Daoy (cell line): ENCODE measurements at places on chromosomes 4 and X. TPM values are rescaled to one million over a fixed set of nuclear protein-coding genes. Genes with fewer than 3 reads are reported as not detected.

The FRAS1 gene
- total RNA-seq = 0.48 and 1.9 TPM in 2 replicates

The TRIM61 gene
- total RNA-seq = not detected in 2 replicates

The PRICKLE3 gene
- total RNA-seq = 5.6 and 12.4 TPM in 2 replicates

The CYSLTR1 gene
- not detected in 2 replicates for total RNA-seq

The DOK7 gene
- 0.11 and 2.0 TPM in 2 replicates for total RNA-seq

The NUDT11 gene
- 35.6 and 40.5 TPM in 2 replicates for total RNA-seq

The TRMT2B gene
- 9.0 and 19.9 TPM in 2 replicates for total RNA-seq

The MFAP3L gene
- total RNA-seq = 1.5 and 2.7 TPM in 2 replicates

The PRPS1 gene
- total RNA-seq = 79.3 and 83.1 TPM in 2 replicates

The NEK1 gene
- total RNA-seq = 3.8 and 4.7 TPM in 2 replicates

The IL2 gene
- not detected in 2 replicates for total RNA-seq

The CEP44 gene
- 13.0 and 32.3 TPM in 2 replicates for total RNA-seq

The TACR3 gene
- not detected in 2 replicates for total RNA-seq

The SAGE1 gene
- total RNA-seq = not detected in 2 replicates

The HSD17B13 gene
- not detected in 2 replicates for total RNA-seq

The DUSP21 gene
- total RNA-seq = not detected in 2 replicates

The PASD1 gene
- total RNA-seq = 0.17 and 1.5 TPM in 2 replicates

The CACNA1F gene
- not detected in 2 replicates for total RNA-seq

The MAGEA3 gene
- total RNA-seq = 116 and 128 TPM in 2 replicates

The GSPT2 gene
- total RNA-seq = 7.1 and 7.5 TPM in 2 replicates

The FRG2 gene
- total RNA-seq = 0.11 TPM in 1 of 2 replicates, not detected in the other

The ZFP92 gene
- 0.80 and 1.1 TPM in 2 replicates for total RNA-seq

The PFKFB1 gene
- total RNA-seq = not detected in 2 replicates

The SYP gene
- 7.5 and 7.6 TPM in 2 replicates for total RNA-seq

The RAB9A gene
- 13.5 and 23.2 TPM in 2 replicates for total RNA-seq

The CTAG1B gene
- 1.8 TPM in 1 of 2 replicates, not detected in the other for total RNA-seq

The CD99 gene
- total RNA-seq = 74.0 and 88.6 TPM in 2 replicates

The TCP11X2 gene
- not detected in 2 replicates for total RNA-seq

The AR gene
- 0.06 and 0.29 TPM in 2 replicates for total RNA-seq

The MAGEB1 gene
- 30.3 and 39.3 TPM in 2 replicates for total RNA-seq

The HTATSF1 gene
- 73.5 and 97.5 TPM in 2 replicates for total RNA-seq

The IQCM gene
- not detected in 2 replicates for total RNA-seq

The TMEM131L gene
- 6.6 and 8.1 TPM in 2 replicates for total RNA-seq

The BEX5 gene
- total RNA-seq = 2.1 and 6.5 TPM in 2 replicates

The EMCN gene
- total RNA-seq = not detected in 2 replicates

The PRIMPOL gene
- 10.4 and 12.9 TPM in 2 replicates for total RNA-seq

The CABS1 gene
- total RNA-seq = not detected in 2 replicates

The ASB11 gene
- not detected in 2 replicates for total RNA-seq
